Lower lobe of right lung (tissue), 2 donors: ENCODE measurements at places on chromosomes 4 and X. TPM values are rescaled to one million over a fixed set of nuclear protein-coding genes. Genes with fewer than 3 reads are reported as not detected.

GRCh38 chrX:80537096-80537495 is 116.8 kb downstream of the TENT5D start:
- no peak for DNase-seq

DNA sequence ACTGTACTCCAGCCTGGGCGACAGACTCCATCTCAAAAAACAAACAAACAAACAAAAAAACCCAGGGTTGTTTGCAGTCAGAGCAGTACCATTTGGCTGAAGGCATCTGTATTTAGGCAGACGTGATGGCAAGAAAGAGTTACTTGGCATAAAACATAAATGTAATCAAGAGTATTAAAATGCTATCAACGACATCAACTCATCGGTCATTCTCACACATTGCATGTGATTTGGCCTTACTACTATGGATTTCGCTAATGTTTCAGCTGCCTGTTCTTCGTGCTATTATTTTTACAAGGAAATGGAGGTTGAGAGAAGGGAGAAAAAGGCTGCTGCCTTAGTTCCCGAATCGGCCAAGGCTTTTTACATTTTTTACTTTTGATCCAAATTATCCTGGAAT is 15.5 kb upstream of the SMARCA5 start:
- no peak for DNase-seq

GRCh38 chr4:54227256-54228055 is 1.6 kb upstream of the PDGFRA start:
- DNase-seq = peak; percentile 48

GRCh38 chr4:181008164-181008563 is 1235.0 kb upstream of the TENM3 start:
- DNase-seq = no peak

DNA sequence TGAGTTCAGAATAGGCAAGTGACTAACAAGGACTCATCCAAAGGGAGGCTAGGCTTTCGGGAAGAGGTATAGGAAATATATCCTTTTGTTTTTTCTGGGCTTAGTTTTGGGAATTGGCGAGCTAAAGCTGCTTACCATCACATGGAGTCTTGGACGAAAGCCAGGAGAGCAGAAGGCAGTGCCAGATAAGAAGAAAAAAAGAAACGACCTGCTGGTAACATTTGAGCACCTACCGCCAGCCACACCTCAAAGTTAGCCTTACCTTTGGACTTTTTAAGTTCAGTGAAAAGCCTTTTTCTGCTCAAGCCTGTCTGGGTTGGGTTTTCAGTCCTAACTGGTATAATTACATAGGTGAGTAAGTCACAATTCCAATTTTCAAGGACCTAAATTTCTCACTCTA is 85.1 kb upstream of the LCORL start:
- no peak for DNase-seq

GRCh38 chr4:186757696-186758355 is 34.2 kb upstream of the FAT1 start:
- no peak for DNase-seq

GRCh38 chrX:77009691-77010090 is 437.5 kb upstream of the FGF16 start:
- DNase-seq = no peak

DNA sequence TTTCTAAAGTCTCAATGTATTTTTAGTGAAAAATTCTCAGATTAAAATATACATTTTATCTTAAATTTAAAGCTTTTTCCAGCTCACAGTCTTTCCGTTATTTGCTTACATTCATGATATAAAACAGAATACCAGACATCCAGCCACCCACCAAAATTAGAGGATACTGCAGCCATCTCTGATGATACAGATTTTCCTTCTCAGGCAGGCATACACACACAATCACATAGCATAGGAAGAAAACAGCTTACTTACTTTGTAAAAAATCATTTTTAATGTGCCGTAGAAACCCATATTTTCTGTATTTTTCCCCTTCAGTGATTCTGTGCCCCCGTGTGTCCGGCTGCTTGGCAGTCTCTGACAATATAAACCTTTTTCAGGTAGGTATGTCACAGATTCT is 183.7 kb downstream of the FBXW7 start:
- DNase-seq = no peak

DNA sequence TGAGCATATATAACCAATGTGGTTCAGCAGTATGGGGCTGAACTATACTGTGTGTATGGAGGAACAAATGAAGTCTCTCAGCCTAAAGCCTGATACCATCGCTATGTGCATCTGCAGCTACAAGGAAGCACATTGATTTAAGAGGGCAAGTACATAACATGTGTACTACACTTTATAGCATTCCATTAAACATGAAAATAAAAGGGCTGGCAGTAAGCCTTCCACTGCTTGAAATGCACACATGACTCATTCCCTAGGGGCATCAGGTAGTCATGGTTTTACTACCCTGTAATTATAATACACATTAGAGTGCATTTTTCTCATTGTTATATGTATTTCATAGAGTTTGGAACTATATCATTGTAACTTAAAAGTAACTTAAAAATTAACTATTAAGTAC is 51.2 kb downstream of the SMARCA1 start:
- no peak for DNase-seq

- DNase-seq = no peak
These were observed 101.4 kb upstream of the LINC00632 start for GRCh38 chrX:140608111-140608510.

- no peak for DNase-seq
These were observed 32.3 kb downstream of the BCORL1 start for GRCh38 chrX:130014770-130015169.

- DNase-seq = peak; percentile 46
These were observed 113.8 kb downstream of the ADRA2C start for GRCh38 chr4:3879681-3880614.

DNA sequence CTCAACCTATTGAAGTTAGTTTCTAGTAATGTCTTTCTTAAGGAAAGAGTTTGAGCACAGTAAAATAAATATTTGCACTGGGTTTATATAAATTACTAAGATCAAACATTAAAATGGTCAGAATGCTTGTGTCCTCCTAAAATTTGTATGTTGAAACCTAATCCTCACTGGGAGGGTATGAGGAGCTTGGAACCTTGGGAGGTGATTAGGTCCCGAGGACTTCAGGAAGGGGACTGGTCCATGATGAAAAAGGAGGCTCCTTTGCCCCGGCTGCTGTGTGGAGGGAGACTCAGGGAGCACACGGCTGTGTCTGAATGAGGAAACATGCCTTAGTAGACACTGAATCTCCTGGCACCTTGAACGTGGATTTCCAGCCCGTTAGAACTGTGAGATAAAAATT is 221.9 kb downstream of the TENM3 start:
- no peak for DNase-seq

GRCh38 chr4:81471298-81471587 is 464 bp downstream of the RASGEF1B start:
- DNase-seq = no peak

GRCh38 chr4:179662522-179662921 is 2220.3 kb upstream of the AGA start:
- no peak for DNase-seq

DNA sequence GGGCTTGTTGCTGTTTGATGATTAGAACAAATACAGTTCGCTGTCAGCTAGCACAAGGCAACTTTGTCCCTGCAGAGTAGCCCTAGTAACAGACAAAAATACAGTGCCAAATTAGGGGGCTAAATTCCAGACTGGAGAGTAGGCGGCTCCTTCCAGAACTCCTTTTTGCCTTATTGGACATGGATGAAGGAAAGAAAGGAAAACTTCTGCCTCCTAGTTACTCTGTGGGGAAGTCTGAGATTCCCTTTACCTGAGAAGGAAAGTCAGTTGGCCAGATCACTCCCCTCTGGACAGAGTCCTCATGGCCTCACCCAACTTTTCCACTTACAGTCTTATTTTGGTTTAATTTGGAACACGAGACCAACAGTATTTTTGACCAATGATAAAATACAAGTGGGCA is 140.5 kb upstream of the ADAMTS3 start:
- DNase-seq = no peak

The MAGEB17 gene
- not detected for total RNA-seq

The EXOC1L gene
- total RNA-seq = not detected

The ADGRG2 gene
- total RNA-seq = 1.1 TPM

The TRIM61 gene
- 0.89 TPM for total RNA-seq

The VEGFC gene
- total RNA-seq = 16.1 TPM

The TCEAL5 gene
- not detected for total RNA-seq
